ENCODE measurements at places on chromosomes 5 and 9. TPM values are rescaled to one million over a fixed set of nuclear protein-coding genes. Genes with fewer than 3 reads are reported as not detected.

GRCh38 chr5:11496137-11496719, 408.0 kb downstream of the CTNND2 start:
- no peak for DNase-seq

DNA sequence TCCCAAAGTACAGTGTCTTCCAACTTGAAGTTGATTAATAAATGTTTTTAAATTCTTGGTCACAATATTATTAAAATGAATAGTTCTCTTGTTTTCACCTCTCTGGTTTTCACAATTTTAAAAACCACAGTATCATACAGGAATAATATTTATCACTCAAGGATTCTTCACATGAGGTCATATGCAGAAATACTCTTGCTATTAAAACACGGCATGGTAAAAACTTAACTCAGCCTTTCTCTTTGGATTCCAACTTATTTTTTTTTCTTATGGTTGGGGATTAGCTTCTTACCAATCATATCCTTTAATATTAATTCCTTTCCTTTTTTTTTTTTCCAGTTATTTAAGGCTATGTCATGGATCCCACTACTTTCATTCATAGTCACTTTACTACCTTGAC, 289.4 kb downstream of the ADAMTS6 start:
- no peak for DNase-seq

SURF1 gene
- 96.3 TPM for polyA plus RNA-seq

DNA sequence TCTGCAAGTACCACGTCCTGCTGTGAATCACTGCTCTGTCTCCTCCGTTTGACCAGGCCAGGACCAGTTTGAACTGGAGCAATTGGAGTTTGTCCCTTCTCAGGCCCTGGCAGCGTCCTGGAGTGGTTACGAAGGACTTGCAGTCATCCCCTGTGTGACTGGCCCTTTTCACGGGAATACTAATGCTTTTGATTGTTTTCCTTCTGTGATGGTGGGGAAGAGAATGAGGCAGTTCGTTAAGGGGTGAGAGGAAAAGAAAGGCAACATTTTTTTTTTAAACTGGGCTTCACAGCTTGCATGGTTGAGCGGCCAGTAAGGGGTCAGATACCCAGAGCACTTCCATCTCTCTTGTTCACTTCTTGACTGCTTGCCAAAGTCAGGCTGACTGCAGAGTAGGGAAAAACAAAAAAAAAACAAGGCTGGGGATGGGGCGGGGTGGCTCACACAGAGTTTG, 153.5 kb upstream of the STK32A start:
- no peak for DNase-seq

- no peak for DNase-seq
These were observed 3.8 kb downstream of the NDST1 start for GRCh38 chr5:150511578-150512367.

CBY3 gene
- polyA plus RNA-seq: 0.10 TPM

FAM153A gene
- 2.4 TPM for polyA plus RNA-seq

DNA sequence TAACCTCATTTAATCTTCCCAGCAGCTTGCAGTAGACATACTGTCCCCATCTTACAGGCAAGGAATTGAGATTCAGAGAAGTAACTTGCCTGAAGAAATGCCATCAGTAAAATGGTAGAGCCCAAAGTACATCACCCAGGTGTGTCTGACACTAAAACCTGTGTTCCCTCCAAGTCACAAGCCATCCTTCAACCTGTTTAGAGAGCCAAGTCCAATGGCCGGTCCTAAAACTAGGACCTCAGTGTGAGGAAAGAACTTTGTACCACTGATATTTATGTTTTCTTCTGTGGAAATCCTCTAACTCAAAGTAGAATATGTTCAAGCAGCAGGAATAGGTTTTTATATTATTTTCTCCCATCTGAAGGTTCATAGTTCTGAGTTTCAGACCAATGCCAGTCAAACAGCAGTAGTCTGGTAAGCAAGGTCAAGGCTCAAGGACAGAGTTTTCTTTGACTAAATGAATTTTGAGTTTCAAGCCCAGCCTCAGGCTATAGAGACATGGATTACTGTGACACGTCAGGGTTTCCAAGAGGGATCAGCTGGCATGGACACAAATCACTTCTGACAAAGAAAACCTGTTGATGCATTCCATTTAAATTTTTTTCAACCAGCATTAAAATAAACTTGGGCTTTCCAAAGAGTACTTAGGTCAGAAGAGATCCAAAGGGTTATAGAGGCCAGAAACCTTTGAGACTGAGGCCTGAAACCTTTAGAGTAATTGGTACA, 80.9 kb upstream of the PLPP6 start:
- no peak for DNase-seq

DNA sequence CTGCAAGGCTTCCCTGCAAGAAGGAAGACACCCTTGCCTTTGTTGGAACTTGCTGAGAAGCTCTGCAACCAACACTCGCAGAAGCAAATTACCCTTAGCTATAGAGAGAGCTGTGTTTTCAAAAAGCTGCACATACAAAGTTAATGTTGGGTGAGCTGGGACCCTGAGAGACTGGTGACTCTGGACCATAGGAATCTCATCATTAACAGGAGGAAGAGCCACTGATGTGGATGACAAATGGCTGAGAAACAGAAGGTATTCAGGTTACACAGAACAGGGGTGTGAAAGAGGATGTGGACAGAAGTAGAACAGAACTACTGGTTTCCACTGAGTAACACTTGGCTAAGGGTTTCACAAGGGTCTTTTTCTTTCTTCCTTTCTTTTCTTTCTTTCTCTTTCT, 493.5 kb downstream of the IRX1 start:
- DNase-seq: no peak

DNA sequence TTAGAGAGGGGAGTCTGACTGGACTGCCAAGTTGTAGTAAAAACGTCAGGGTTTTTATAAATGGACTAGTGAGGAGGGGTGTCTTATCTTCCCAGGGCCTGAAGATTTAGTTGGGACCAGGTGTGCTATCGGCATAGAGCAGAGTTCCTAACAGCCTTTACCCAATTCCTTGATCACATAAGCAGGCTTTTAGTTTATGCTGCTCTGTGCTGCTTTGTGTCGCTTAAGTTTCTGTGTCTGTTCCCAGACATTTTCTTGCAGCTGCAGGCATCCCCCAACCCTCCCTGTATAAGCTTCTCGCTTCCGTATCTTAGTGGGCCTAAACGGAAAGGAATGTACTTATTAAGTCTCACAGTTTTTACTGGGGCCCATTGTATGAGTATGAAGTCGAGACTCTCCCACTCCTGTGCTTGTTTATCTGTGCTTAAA, 2.6 kb upstream of the SMC5 start:
- DNase-seq: no peak
